H1 (cell line): ENCODE measurements at places on chromosomes 1 and 21. TPM values are rescaled to one million over a fixed set of nuclear protein-coding genes. Genes with fewer than 3 reads are reported as not detected.
A peak's percentile ranks its signal among the peaks of the same experiment; 100 is the strongest.

DNA sequence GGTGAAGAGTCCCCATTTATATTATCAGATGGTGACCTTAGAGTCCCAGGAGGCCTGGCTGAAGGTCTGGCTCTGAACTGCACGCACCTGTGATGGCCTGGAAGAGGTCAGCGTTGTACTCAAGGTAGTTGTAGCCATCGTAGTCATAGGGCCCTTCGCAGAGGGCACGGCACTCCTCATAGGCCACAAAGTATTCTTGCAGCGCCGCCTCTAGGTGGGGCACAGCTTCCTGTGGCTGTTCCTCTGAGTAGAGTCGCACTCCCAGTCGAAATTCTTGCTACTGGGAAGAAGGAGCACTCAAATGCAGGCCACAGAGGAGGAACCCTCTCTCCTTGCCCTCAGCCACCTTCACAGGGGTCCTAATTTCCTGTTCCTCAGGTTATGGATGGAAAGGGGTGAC lies 7.7 kb downstream of the P3H1 start:
- H3K36me3 ChIP-seq, result peaks cover 8% of the 10 kb centered on the region; the same call in 1 of the 2 replicates
- H3K4me1 ChIP-seq, result no peaks in the 10 kb centered on the region
- no peak for DNase-seq
- H3K27me3 ChIP-seq, result no peaks in the 10 kb centered on the region

- H3K27ac ChIP-seq, result no peak overlapping the region
- no peak for DNase-seq
- H3K27me3 ChIP-seq, result no peaks in the 10 kb centered on the region
- H3K36me3 ChIP-seq, result no peaks in the 10 kb centered on the region
Observed at GRCh38 chr1:221069178-221069903, 190.1 kb downstream of the HLX start.

GRCh38 chr1:43557744-43558245 lies 27.1 kb downstream of the PTPRF start:
- no peak overlapping the region for H3K4me3 ChIP-seq
- DNase-seq, result no peak
- H3K4me1 ChIP-seq, result peaks cover 19% of the 10 kb centered on the region
- peaks cover 14% of the 10 kb centered on the region for H3K36me3 ChIP-seq

- no peak for DNase-seq
- no peak overlapping the region for H3K4me3 ChIP-seq
- H3K27me3 ChIP-seq, result no peaks in the 10 kb centered on the region
- no peak overlapping the region for H3K27ac ChIP-seq
Observed at GRCh38 chr1:166272155-166272554, 105.4 kb upstream of the FAM78B start.

DNA sequence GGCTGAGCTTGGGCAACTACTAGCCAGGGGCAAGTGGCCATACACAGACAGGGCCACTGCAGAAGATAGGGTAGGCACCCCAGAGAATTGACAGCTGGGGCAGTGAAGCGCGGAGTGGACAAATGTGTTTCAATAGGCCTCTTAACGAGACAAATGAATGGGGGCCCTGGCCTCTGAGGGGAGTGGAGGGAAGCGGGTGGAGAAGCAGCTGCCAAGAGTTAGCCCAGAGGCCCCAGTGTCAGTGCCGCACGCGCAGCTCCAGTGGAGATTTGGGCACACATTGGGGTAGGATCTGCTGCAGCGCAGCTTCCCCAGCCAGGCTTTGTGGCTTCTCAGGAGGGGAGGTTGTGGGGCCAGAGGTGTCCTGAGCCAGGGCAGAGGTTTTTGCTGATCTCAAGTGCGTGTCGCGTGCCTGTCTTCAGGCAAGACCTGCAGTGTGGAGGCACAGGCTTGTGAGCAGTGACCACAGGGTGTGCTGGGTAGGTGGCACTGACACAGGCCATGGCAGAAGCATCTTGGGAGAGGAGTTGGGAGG lies 16.9 kb downstream of the PTPRF start:
- H3K36me3 ChIP-seq, result no peaks in the 10 kb centered on the region
- H3K4me1 ChIP-seq, result peaks cover 67% of the 10 kb centered on the region
- H3K27ac ChIP-seq, result no peak overlapping the region
- no peak for DNase-seq

DNA sequence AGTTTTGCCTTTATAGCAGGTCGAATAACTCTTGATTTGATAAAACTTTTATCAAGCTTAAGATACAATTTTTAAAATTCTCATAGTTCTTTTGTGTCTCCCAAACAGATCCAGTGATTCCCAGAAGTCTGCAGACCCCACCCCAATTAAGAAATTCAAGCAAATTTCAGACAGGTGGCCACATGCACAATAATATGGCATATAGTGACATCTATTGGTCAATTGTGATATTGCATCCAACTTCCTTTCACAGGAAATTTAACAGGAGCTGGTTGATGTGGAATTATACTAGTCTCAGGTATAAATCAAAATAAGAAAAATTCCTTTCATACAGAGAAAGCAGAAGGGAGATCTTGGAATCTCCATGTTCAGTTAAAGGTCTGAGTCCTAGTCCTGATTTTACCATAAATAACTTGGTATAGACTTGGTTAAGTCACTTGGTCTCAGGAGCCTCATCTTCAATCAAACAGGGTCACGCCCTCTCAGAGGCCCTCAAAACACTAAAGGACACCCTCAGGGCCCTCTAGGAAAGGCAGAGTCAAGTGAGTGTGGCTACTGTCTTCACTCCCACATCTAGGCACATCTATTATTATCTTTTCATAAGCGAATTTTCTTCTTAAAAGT lies 24.1 kb downstream of the PIGM start:
- no peak overlapping the region for H3K27ac ChIP-seq
- H3K27me3 ChIP-seq, result no peaks in the 10 kb centered on the region
- H3K4me3 ChIP-seq, result no peak overlapping the region
- H3K36me3 ChIP-seq, result no peaks in the 10 kb centered on the region

DNA sequence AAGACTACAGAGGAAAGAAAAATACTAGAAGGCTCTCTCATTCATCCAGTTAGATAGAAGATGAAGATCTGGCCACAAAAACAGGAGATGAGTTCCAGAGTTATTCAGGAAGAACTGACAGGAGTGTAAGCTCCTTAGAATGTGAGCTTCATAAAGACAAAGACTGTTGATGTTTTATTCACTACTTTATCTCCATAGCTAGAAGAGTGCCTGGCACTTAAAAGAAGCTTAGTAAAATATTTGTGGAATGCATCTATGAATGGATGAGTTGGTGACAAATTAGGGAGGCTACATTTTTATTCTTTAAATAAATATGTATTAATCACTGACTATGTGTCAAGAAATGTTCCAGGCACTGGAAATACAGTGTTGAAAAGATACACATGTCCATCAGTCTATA lies 13.8 kb downstream of the CLDN17 start:
- H3K36me3 ChIP-seq, result no peaks in the 10 kb centered on the region
- no peak for DNase-seq
- H3K27me3 ChIP-seq, result no peaks in the 10 kb centered on the region
- no peak overlapping the region for H3K4me3 ChIP-seq
- H3K27ac ChIP-seq, result no peak overlapping the region

- no peaks in the 10 kb centered on the region for H3K27me3 ChIP-seq
- H3K36me3 ChIP-seq, result no peaks in the 10 kb centered on the region
- no peak overlapping the region for H3K27ac ChIP-seq
- no peaks in the 10 kb centered on the region; the same call in 1 of the 2 replicates for H3K4me1 ChIP-seq
- H3K4me3 ChIP-seq, result no peak overlapping the region
Observed at GRCh38 chr1:171653796-171654195, 1.3 kb upstream of the MYOC start.

DNA sequence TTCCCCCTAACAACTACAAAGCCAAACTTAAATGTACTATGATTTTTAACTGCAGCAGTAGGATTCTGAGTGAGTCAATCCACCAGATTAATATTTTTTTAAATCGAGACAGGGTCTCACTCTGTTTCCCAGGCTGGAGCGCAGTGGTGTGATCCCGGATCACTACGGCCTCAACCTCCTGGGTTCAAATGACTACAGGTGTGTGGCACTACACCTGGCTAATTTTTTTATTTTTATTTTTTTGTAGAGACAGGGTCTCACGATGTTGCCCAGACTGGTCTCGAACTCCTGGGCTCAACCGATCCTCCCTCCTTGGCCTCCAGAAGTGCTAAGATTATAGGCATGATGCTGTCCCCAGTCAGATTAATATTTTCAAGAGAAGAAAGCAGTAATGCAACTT lies 88.1 kb downstream of the SLC45A1 start:
- peaks cover 26% of the 10 kb centered on the region for H3K4me1 ChIP-seq
- no peak overlapping the region for H3K4me3 ChIP-seq
- DNase-seq, result no peak
- no peak overlapping the region for H3K27ac ChIP-seq

GRCh38 chr1:1666526-1666925 lies 7.7 kb upstream of the CDK11B start:
- no peak for DNase-seq
- no peak overlapping the region for H3K4me3 ChIP-seq
- H3K36me3 ChIP-seq, result peaks cover 29% of the 10 kb centered on the region
- no peaks in the 10 kb centered on the region for H3K4me1 ChIP-seq

DNA sequence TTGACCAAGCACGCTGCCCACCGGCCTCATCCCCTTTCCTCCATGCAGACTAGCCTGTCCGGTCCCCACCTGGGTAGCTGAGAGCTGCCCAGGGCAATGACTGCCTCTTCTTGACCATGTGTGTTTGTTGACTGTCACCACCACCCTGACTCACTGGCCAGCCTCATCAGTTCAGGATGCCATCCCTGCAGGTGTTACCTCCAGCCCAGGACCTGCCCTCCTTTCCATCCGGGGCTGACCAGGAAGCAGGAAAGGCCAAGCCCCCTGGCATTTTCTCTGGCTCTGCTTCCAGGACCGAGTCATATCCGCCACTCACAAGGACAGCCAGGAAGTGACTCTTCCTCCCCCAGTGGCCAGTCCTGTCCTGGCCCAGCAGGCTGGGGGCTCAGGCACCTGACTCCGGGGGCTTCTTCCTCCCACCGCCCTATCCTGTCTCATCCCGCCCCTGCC lies 17.1 kb downstream of the EPHA2 start:
- no peak overlapping the region; the same call in 1 of the 2 replicates for H3K27ac ChIP-seq
- no peak for DNase-seq
- no peaks in the 10 kb centered on the region for H3K27me3 ChIP-seq

DNA sequence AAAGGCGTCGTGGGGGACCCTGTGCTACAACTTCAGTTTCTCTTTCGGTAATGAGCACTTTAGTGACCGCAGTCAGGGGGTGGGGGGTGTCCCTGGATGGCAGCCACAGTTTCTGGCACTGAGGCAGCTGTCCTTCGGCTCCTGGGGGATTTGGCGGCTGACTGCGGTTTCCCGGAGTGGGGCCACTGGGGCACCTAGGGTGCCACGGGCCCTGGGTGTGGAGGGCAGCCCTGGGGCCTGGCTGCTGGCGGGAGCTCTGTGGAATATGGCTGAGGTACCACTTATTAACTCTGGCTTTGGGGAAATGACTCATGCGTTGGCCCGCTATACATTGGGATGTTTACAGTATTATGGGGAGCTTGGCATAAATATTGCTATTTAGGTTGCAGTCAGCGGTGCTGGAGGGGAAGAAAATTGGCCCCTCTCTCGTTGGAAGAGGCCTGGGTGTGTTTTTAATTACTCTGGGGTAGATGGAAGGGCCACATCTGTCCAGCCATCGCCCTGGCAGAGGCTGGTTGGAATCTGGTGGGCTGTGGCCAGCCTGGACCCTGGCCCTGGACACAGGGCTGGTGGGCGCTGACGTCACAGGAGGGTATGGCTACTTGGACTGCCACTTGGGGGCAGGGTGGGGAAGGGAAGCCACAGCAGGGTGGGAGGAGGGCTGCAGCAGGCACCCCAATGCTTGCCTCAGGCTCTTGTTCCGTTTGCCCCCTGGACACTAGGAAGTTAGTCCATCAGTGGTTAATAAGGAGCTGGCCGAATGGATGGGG lies 2.0 kb downstream of the EPHB2 start:
- H3K27ac ChIP-seq, result no peak overlapping the region
- H3K4me3 ChIP-seq, result no peak overlapping the region
- no peak for DNase-seq

- no peak overlapping the region for H3K4me3 ChIP-seq
- H3K36me3 ChIP-seq, result no peaks in the 10 kb centered on the region
- no peaks in the 10 kb centered on the region for H3K4me1 ChIP-seq
- no peak overlapping the region for H3K27ac ChIP-seq
- no peak for DNase-seq
- no peaks in the 10 kb centered on the region for H3K27me3 ChIP-seq
Observed at GRCh38 chr1:229980009-229980408, 87.0 kb upstream of the GALNT2 start.

DNA sequence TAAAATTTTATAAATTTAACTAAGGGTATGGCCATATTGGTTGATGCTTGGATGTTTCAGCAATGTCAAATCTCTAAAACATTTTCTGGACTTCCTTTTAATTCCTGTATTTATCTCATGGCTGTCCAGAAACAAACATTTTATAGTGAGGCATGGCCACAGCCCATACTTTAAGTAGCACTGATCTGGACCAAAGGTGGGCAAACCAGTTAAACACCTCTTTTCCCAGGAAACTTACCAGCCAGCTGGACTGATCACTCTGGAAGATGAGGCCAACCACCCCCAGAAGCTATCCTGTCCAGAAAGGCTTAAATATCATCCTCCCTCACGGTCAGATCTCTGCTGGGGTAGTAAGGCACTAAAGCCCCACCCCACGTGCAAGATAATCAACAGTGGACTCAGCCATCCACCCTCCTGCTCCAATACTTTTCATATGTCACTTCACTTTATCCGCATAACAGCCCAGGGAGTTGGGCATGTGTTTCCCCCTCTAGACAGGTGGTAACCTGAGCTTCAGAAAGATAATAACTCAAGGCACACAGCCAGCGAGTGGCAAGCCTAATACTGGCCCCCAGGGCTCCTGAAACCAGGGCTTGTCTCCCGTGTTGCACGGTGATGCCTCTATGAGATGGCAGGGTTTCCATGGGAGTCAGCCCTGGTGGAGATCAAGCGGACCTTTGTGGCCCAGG lies 120.5 kb upstream of the NGF start:
- H3K4me1 ChIP-seq, result no peaks in the 10 kb centered on the region
- no peaks in the 10 kb centered on the region for H3K27me3 ChIP-seq
- no peaks in the 10 kb centered on the region for H3K36me3 ChIP-seq

GRCh38 chr1:174652569-174653280 lies 205.0 kb downstream of the GPR52 start:
- H3K27ac ChIP-seq, result no peak overlapping the region; the same call in 1 of the 2 replicates
- H3K4me3 ChIP-seq, result no peak overlapping the region
- DNase-seq, result peak; percentile 56
- H3K27me3 ChIP-seq, result no peaks in the 10 kb centered on the region
- no peaks in the 10 kb centered on the region for H3K4me1 ChIP-seq

DNA sequence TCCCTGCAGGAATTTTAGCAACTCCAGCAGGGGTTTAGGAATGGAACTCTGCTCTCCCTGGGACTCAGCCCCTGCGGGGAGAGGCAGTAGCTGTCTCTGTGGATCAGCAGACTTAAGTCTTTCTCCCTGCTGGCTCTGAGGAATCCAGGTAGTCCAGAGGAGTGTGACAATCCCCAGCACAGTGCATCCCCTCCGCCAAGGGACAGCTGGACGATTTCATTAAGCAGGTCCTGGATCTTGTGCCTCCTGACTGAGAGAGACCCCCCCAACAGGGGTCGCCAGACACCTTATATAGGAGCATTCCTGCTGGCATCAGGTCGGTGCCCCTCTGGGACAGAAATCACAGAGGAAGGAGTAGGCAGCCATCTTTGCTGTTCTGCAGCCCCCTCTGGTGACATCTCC lies 30.6 kb downstream of the AKT3 start:
- H3K36me3 ChIP-seq, result no peaks in the 10 kb centered on the region
- no peaks in the 10 kb centered on the region for H3K4me1 ChIP-seq
- H3K4me3 ChIP-seq, result no peak overlapping the region
- no peak overlapping the region for H3K27ac ChIP-seq

- peak overlapping the region; percentile 78 for H3K4me3 ChIP-seq
- peaks cover 7% of the 10 kb centered on the region; the same call in 1 of the 2 replicates for H3K27me3 ChIP-seq
- H3K36me3 ChIP-seq, result peaks cover 15% of the 10 kb centered on the region
- H3K4me1 ChIP-seq, result peaks cover 9% of the 10 kb centered on the region
- H3K27ac ChIP-seq, result no peak overlapping the region
Observed at GRCh38 chr1:244050014-244050834, 859 bp upstream of the ZBTB18 start.

Gene GBP7
- total RNA-seq, result not detected in 2 replicates

Gene NBL1
- total RNA-seq, result 9.7 and 10.4 TPM in 2 replicates

Gene FMO4
- 2.2 and 2.3 TPM in 2 replicates for total RNA-seq

Gene LRRC47
- 82.4 and 82.5 TPM in 2 replicates for total RNA-seq

Gene RUNX3
- 0.48 and 0.82 TPM in 2 replicates for total RNA-seq

Gene RBBP5
- total RNA-seq, result 20.4 and 21.5 TPM in 2 replicates
